Posterior vena cava (tissue), 2 donors: ENCODE measurements at places on chromosomes 2 and 18.

DNA sequence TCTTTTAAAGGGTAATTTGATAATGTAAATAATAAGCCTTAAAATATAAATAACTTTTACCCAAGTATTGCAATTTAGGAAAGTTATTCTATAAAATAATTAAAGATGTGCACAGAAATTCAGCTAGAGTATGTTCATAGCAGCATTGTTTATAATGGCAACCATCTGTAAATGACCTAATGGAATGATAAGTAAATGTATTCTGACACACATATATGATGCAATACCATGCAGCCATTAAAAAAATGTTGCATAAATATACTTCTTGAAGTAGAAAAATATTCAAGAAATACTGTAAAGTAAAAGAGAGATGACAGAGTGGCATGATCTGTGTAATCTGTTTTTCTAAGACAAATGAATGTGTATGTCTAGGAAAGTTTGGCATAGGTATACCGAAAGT is 545.7 kb downstream of the ZEB2 start:
- DNase-seq, result no peak

GRCh38 chr2:185862657-185863398 is 124.2 kb downstream of the FSIP2 start:
- no peak for DNase-seq

- DNase-seq, result no peak
Observed at GRCh38 chr2:195683174-195683573, 26.1 kb downstream of the SLC39A10 start.

GRCh38 chr2:218785103-218785502 is 3.2 kb downstream of the CYP27A1 start:
- DNase-seq, result no peak

DNA sequence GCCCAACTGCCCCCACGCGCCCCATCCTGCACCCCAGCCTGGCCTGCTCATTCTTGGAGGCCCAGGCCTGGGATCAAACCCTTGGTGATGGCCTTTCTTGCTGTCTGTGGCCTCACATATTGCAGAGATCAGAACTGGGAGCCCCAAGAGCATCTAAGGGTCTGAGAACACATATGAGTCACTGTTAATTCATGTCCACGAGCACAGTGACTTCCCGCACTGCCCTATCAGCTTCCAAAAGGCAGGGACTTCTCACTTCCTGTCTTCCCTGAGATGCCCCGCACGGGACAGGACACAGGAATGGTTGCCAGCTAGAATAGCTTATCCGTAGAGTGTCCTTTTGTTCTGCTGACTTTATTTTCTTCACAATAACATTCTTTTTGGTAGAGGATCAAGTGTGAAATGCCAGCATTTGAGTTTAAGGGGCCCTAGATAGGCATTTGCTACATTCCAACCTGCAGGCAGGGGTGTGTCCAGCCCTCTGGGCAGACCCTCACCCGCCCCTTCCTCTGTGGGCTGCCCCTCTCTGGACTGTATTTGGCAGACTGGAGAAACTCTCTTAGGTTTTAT is 21.1 kb upstream of the CELF4 start:
- no peak for DNase-seq

DNA sequence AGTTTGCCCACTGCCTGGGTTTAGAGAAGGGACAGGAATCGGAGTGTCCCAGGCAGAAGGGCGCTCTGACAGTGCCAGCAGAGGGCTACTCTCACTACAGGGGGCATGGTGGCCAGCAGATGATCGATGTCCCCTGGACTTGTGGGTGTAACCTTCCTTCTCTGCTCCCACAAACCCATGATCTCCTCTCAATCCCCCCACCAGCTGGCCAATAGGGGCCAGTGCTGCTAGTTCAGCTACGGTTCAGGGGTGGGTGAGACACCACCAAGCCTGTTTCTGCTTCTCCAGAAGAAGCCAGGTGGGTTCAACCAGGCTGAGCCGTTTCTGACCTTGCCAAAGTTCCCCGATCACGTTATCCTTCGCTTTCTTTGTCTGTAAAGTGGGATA is 1.3 kb downstream of the NPPC start:
- no peak for DNase-seq

DNA sequence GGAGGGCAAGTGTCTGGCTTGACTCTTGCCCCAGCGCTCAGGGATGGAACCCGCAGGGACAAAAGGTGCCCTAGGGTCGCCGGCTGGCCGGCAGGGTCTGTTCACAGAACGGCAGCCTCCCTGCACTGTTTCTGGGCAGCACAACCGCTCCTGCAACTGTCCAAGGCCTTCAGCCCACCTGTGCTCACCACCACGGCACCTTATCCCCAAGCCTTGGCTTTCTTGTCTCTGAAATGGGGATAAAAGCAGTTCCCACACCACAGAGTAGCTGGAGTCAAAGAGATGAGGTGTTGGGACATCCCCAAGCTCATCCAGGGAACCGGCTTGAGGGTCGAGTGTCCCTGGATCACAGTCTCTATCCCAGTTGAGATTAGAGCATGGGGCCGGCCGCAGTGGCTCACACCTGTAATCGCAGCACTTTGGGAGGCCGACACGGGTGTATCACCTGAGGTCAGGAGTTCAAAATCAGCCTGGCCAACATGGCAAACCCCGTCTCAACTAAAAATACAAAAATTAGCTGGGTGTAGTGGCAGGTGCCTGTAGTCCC is 4.7 kb downstream of the SNORC start:
- DNase-seq, result peak; percentile 73

DNA sequence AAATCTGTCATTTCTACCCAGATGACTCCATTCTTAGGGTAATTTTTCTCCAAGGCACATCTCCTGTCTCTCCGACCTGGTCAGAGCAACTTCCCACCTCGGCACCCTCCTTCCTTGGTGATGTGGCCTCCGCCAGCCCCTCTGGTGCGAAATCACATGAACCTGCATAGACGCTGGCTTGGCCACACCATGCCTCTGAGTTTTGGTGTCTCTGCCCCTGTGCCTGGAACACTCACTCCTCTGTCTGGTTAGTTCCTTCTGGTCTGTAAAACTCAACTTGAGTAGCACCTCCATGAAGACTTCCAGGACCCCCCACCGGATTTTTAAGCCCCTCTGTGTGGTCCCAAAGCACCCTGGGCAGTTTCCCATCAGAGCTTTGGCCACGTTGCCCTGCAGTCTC is 83.2 kb upstream of the OTOS start:
- peak; percentile 61 for DNase-seq

- no peak for DNase-seq
Observed at GRCh38 chr18:77130229-77131099, 2.1 kb downstream of the MBP start.

DNA sequence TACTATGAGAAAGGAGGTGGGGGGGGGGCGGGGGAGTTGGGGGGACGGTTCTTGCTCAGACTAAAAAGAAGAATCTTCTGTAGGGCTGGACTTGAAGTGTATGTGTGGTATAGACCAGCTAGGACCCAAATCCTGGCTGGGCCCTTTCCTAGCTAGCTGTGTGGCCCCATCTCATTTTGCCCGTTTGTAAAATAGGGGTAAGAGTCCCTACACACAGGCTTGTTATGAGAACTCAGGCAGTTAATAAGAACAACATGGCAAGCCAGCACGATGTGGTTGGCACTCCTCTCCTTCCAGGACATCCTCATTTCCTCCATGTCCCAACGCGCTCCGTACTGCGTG is 1.1 kb downstream of the EVA1A start:
- DNase-seq, result no peak

DNA sequence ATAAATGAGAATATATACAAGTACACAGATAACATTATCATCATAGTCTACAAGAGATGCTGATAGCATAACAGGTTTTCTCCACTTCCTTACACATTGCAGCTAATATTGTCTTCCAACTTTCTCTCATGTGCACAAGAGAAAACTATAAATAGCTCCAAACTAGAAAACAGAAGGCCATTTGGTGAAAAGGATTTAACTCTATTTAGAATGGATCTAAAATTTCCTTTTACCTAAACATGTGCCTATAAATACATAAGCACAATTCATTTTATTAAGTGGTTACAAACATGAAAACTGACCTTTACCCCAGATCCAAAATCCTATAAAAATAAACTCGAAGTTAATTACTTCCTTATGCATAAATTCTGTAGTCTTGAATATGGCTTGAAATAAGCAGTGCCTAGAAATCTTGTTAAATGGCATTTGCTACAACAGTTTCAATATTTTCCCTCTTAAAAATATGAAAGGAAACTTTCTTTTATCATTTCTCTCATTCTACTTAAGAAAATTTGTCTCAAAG is 41.6 kb downstream of the SLC25A12 start:
- DNase-seq, result no peak

GRCh38 chr2:145315053-145315452 is 795.1 kb upstream of the ZEB2 start:
- no peak for DNase-seq

DNA sequence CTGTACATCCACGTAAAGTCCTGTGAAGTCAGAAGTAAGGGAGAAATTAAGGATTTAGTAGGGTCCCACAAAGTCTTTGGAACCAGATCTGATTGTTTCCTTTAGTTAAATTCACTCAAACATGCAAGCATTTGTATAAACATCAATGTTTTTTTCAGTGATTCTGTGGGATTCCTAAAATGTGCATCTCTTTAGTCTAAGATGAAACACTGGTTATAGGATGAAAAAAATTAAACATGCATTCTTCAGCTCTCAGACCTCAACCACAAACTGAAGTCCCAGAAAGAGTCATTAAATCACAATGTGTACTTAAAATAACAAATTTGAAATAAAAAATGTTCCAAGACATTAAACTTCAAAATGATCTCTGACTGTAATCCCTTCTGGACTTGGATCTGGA is 76.5 kb upstream of the APCDD1 start:
- DNase-seq, result no peak

DNA sequence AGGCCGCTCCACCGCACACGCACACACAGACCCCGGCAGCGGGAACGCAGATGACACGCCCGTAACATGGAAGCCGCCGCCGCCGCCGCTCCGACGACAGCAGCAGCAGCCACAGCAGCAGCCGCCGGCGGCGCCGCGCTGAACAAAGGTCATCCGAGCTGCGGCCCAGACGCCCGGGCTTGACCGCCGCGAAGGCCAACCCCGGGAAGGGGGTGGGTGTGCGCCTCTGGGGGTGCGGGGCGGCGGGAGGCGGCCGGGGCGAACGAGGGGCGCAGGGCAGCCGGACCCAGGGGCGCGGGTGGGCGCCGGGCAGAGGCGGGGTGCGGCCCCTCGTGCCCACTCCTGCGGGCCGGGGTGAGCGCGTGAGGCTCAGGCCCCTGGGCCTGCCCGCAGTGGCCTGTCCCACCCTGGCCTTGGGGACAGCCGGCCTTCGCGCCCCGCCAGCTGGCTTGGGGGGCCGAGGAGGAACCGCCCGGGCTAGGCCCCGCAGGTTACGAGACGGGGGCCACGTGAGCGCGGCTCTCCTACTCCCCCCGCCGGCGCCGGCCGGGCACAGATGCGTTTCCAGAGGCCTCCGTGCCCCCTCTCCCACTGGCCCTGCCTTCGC is 1.0 kb upstream of the ZNF532 start:
- DNase-seq, result peak; percentile 85

- DNase-seq, result no peak
Observed at GRCh38 chr2:13876491-13877037, 756.0 kb upstream of the LRATD1 start.

DNA sequence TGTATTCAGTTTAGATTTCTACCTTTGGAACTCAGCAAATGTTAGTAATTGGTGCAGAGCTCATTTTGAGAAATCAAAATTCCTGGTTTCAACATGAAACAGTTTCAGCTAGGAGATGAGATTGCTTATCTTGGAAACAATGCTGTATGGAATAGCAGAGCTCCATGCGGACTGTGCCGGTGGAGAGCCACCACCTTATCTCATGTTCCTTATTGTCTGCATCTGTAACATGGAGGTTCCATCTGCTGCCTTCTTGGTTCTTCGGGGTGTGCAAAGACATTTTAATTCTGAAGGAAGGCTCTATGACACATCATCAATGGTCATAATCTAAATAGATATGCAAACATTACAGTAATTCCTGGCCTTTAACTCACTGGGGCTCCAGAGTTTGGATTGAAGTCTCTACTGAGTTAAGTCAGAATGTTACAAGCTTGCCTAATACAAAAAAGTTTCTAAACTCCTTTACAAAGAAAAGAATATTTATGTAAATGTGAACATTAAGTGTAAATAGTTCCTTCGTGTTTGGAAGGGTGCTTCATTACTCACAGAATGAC is 65.3 kb downstream of the PRKRA start:
- no peak for DNase-seq

DNA sequence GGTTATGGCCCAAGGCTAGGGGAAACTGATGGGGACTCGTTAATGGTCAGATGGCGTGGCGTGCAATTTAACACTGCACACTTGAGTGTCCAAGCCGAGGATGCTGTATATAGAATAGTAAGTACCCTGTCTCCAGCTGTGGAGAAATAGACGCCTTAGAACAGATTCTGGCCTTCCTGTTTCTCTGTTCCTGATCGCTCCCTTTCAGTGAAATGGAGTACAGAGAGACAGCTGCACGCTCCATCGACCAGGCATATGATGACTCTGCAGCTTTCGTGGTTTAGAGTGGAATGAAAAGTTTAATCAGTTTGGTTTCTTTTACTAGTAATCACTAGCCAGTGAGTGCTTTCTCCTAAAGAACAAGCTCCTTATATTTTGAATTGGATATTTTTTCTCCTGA is 213.4 kb downstream of the NEDD4L start:
- DNase-seq, result no peak

DNA sequence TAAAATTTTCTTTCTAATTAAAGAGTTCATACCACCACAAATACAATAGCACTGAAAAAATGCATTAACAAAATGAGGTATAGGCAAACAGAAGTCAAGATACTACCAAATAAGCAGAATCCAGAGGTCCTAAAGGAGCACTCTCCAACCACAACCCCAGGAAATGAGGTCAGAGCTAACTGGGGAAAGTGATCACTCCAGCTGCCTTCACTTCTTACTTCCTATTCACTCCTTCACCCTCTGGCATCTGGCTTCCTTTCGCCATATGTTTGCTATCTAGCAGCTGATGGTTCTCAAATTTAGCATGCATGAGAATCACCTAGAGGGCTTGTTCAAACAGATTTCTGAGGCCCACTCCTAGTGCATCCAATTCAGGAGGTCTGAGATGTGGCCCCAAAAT is 212.6 kb upstream of the ACVR2A start:
- DNase-seq, result no peak

- no peak for DNase-seq
Observed at GRCh38 chr18:46624127-46624526, 32.9 kb downstream of the LOXHD1 start.

- DNase-seq, result no peak
Observed at GRCh38 chr18:6357668-6358067, 57.0 kb downstream of the L3MBTL4 start.

GRCh38 chr2:74481961-74482800 is 617 bp downstream of the CCDC142 start:
- peak; percentile 91 for DNase-seq

GRCh38 chr2:217413193-217413592 is 553.3 kb upstream of the TNP1 start:
- no peak for DNase-seq

- no peak for DNase-seq
Observed at GRCh38 chr2:28463893-28464292, 32.0 kb upstream of the PLB1 start.

- no peak for DNase-seq
Observed at GRCh38 chr2:59177748-59178147, 936.6 kb upstream of the FANCL start.

- no peak for DNase-seq
Observed at GRCh38 chr2:137383391-137383790, 580.9 kb upstream of the HNMT start.
